ENCODE measurements at places on chromosomes 3 and 15. TPM values are rescaled to one million over a fixed set of nuclear protein-coding genes. Genes with fewer than 3 reads are reported as not detected.
A peak's percentile ranks its signal among the peaks of the same experiment; 100 is the strongest.

MKRN2OS gene
- total RNA-seq: 0.92 TPM

GRCh38 chr3:52920841-52921240, 23.5 kb upstream of the STIMATE start:
- no peaks in the 10 kb centered on the region for H3K4me1 ChIP-seq
- H3K27ac ChIP-seq: no peak overlapping the region
- H3K27me3 ChIP-seq: no peaks in the 10 kb centered on the region

SERPINI2 gene
- total RNA-seq: 0.70 TPM

GRCh38 chr3:49019941-49020329, 1.6 kb upstream of the DALRD3 start:
- H3K4me3 ChIP-seq: peak overlapping the region; percentile 96
- H3K4me1 ChIP-seq: peaks cover 11% of the 10 kb centered on the region
- H3K27me3 ChIP-seq: no peaks in the 10 kb centered on the region
- peak overlapping the region; percentile 87 for H3K27ac ChIP-seq

- no peak overlapping the region for H3K4me3 ChIP-seq
- no peak overlapping the region for H3K27ac ChIP-seq
- H3K27me3 ChIP-seq: no peaks in the 10 kb centered on the region
- no peak for DNase-seq
Observed at GRCh38 chr3:146058241-146058640, 102.7 kb downstream of the PLOD2 start.

GRCh38 chr15:70125605-70126004, 27.9 kb upstream of the TLE3 start:
- no peaks in the 10 kb centered on the region for H3K36me3 ChIP-seq
- peaks cover 33% of the 10 kb centered on the region for H3K27me3 ChIP-seq
- no peak overlapping the region for H3K27ac ChIP-seq

DNA sequence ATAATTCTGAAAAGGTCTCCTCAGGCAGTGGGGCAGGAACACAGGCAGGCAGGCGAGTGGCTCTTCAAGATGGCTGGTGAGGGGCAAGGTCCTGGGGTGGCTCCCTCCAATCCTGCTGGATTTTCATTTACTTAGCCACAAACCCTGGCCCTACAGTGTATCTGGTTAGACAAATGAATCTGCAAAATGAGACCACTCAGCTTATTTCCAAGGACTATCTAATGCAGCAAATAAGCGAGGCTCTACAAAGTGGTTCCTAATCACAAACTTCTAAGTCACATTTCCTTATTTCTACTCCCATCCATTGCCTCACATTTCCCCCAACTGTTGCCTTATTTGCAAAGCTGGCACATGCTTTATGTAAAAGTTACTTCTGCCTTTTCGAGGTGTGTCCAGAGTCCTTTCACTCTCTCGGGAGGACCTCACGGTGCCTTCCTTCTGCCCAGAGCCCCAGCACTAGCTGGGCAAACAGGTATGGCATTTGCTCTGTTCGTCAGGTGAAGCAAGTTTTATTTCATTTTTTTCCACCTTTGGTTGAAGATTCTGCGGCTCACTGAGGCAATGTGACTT, 40.5 kb downstream of the CCDC12 start:
- H3K27me3 ChIP-seq: no peaks in the 10 kb centered on the region
- peaks cover 50% of the 10 kb centered on the region for H3K4me1 ChIP-seq
- peaks cover 28% of the 10 kb centered on the region for H3K36me3 ChIP-seq
- no peak for DNase-seq
- peak overlapping the region; percentile 85 for H3K27ac ChIP-seq
